ENCODE measurements at places on chromosomes 2 and 18. TPM values are rescaled to one million over a fixed set of nuclear protein-coding genes. Genes with fewer than 3 reads are reported as not detected.
A peak's percentile ranks its signal among the peaks of the same experiment; 100 is the strongest.

MYCN gene
- 3.6 TPM for total RNA-seq

- no peak for DNase-seq
These were observed 40.9 kb upstream of the MAPK4 start for GRCh38 chr18:50518787-50519546.

- no peak for DNase-seq
These were observed 106.9 kb downstream of the HDAC4 start for GRCh38 chr2:239293775-239294430.

GPR45 gene
- total RNA-seq, result not detected

GRCh38 chr2:28395334-28396061, 2.8 kb downstream of the FOSL2 start:
- DNase-seq, result peak; percentile 66

- peak; percentile 25 for DNase-seq
These were observed 19.1 kb upstream of the STPG4 start for GRCh38 chr2:47173986-47174732.

CHST9 gene
- not detected for total RNA-seq

CDH2 gene
- total RNA-seq, result 59.5 TPM

CHPF gene
- 0.30 TPM for total RNA-seq

GRCh38 chr18:51211552-51211951, 14.1 kb upstream of the MEX3C start:
- peak; percentile 83 for DNase-seq

DNA sequence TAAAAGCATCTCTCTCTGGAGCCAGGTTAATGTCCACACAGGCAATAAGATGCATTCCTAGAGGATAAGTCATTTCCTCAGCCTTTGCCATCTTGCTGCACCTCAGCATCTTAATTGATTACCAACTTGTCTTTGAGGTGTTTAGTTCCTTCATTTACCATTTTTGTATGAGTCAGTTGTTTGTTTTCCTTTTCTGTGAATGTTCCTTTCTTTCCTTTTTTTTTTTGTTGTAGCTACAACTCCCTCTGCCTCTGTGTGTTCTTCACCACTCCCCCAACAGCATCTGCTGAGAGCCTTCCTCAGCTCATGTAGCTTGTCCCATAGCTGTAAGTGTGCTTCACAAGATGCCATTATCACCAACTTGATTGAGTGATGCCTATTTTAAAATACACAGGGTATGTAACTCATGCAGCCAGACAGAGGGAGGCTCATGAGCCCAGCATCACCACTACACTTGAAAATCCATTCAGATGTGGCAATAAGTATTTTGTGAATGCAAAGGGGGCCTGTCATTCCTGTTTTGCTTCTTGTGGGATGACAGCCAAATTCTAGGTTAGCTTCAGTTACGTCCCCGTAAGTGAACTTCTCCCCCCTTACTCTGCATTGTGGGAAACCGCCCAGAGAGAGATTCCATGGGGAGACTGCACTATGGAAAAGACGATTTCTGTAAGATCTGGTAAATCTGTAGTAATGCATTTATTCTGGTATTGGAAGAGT, 315.9 kb upstream of the ZEB2 start:
- peak; percentile 33 for DNase-seq

CRYGC gene
- total RNA-seq, result not detected

DNA sequence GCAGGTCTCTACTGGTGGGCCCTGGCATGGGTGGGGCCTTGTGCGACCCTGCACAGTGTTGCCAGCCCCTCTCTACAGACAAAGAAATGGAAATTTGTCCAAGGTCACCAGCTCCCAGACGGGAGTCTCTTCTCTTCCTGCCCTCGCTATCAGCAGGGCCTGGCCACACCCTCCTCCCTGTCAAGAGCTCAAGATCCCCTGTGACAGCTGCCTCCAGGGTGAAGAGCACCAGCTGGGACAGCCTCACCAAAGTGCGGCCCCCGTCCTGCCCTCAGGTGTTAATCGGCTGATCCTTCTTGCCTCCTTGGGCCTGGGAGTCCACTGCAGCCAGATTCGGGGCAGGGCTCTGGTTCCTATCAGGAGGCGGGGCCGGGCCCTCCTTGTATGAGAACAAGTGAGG, 259.1 kb downstream of the TWIST2 start:
- DNase-seq, result no peak

GRCh38 chr2:68757081-68757480, 22.5 kb downstream of the ARHGAP25 start:
- no peak for DNase-seq

DNA sequence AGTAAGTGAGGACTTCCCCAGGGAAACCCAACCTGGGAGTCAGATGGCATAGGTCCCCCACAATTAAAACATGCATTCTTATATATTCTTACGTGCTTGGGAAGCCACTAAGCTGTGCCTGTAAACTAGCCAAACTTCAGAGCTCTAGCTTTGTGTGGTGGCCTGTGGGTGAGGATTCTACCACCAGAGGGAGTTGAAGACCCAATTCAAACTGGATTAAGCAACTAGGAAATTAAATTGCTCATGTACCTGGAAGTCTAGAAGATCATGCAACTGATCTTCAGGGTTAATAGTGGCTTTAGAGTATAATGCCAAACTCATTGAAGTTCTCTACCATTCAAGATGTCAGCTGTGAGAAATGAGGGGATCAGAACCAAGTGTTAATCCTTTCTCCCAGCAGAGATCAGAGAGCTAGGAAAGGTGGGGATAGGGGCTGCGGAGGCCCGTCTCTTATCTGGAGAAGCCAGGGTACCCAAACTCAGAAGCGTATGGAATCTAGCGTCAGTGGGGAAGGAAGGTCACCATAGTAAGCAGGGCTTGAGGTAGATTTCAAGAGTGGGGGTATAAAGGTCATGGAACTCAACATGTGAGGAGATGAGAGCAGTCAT, 53.2 kb upstream of the CCDC85A start:
- peak; percentile 78 for DNase-seq

FBXO48 gene
- 0.83 TPM for total RNA-seq

HOXD4 gene
- total RNA-seq, result 13.7 TPM

GRCh38 chr2:35347561-35347960, 1008.0 kb upstream of the CRIM1 start:
- DNase-seq, result no peak

GRCh38 chr2:239019183-239019581, 171.3 kb downstream of the TWIST2 start:
- DNase-seq, result no peak

GRCh38 chr2:20196657-20197161, 28.2 kb downstream of the SDC1 start:
- no peak for DNase-seq

Data from endothelial cell of umbilical vein (primary cell).